Glutamatergic neuron (in vitro differentiated cells): ENCODE measurements at places on chromosomes 6 and 20.

- H3K36me3 ChIP-seq, result no peaks in the 10 kb centered on the region
- no peaks in the 10 kb centered on the region for H3K4me1 ChIP-seq
- no peak overlapping the region for H3K4me3 ChIP-seq
- H3K27me3 ChIP-seq, result no peaks in the 10 kb centered on the region
- no peak for DNase-seq
Measured at GRCh38 chr6:83092756-83093399, 25.4 kb downstream of the DOP1A start.

GRCh38 chr6:26223650-26224546, 136.7 kb downstream of the HFE start:
- H3K27ac ChIP-seq, result no peak overlapping the region
- H3K27me3 ChIP-seq, result no peaks in the 10 kb centered on the region
- H3K4me3 ChIP-seq, result no peak overlapping the region
- H3K36me3 ChIP-seq, result no peaks in the 10 kb centered on the region
- peaks cover 3% of the 10 kb centered on the region for H3K4me1 ChIP-seq
- peak; percentile 62 for DNase-seq

GRCh38 chr6:122620902-122621301, 10.7 kb downstream of the PKIB start:
- H3K27ac ChIP-seq, result no peak overlapping the region
- no peak for DNase-seq
- H3K36me3 ChIP-seq, result no peaks in the 10 kb centered on the region

- H3K4me3 ChIP-seq, result no peak overlapping the region
- no peaks in the 10 kb centered on the region for H3K4me1 ChIP-seq
- H3K36me3 ChIP-seq, result no peaks in the 10 kb centered on the region
- DNase-seq, result no peak
- no peaks in the 10 kb centered on the region for H3K27me3 ChIP-seq
Measured at GRCh38 chr6:87287251-87287650, 35.1 kb upstream of the SMIM8 start.

DNA sequence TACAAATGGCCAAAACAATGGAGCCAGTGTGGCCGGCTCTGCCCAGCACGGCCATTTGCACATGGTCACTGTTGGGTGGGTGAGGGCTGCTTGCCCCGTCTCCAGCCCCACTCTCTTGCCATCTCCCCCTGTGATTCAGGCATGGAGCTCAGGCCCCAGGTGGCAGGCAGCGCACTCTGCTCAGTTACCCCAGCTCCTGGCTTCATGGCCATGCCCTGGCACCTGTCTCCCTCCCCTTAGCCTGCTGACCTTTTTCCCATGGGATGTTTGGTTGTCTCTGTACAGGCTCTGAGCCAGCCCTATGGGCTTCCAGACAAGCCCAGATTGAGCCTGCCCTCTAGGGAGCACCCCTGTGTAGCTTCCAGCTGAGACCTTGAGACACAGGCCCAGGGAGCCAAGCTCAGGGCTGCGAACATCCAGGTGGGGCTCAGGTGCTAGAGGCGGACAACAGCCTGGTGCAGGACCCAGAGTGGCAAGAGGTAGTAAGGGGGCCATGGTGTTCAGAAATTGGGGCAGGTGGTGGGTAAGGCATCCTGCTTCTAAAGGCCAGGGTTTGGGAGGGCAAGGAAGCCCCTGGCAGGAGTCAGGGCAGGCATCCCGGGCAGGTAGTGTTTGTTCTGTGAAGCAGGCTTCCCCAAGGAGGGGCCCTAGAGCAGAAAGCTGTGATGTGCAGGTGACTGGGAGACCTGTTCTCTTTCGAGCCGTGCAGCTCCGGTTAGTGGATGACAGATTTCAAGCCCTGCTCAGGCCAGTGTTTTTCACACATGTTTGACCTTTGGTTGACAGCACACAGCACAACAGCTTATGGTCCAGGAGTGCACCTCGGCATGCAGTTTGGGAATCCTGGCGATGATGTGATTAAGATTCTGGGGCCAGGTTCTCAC, 17.7 kb downstream of the SYNJ2 start:
- no peak overlapping the region for H3K27ac ChIP-seq
- peaks cover 15% of the 10 kb centered on the region for H3K36me3 ChIP-seq
- peaks cover 26% of the 10 kb centered on the region for H3K27me3 ChIP-seq
- H3K4me3 ChIP-seq, result no peak overlapping the region
- DNase-seq, result no peak

DNA sequence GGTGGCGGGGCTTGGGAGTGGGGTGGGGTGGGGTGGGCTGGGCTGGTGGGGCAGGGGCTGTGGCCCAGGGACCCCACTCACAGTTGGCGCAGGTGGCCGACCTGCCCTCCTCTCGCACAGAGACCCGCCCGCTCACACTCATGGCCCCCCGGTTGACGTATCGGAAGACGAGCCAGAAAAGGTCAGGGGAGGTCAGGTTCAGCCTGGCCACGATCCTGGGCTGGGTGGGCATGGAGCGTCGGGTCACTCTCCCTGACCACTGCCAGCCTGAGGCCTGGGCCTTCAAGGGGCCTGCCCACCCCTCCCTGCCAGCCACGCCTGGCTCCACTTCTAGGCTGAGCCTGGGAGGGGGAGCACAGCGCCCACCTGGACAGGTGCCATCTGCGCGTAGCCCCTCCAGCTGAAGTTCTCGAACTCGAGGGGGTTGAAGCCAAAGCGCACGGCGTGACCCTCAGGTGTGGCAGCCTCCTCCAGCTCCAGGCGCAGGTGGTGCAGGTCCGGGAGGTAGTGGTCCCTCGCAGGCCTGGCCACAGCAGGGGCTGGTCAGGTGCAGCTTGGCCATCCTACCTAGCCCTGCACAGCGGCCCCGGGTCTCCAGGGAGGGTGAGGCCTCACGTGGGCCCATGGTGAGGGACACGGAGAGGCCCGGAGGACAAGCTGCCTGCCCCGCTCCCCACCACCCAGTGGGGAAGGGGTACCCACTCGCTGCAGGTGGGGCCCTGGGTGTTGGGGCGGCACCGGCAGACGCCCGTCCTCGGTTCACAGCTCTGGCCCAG, 31.2 kb downstream of the ADRM1 start:
- H3K4me1 ChIP-seq, result no peaks in the 10 kb centered on the region
- no peak for DNase-seq
- H3K36me3 ChIP-seq, result no peaks in the 10 kb centered on the region
- H3K27me3 ChIP-seq, result peaks cover 4% of the 10 kb centered on the region

DNA sequence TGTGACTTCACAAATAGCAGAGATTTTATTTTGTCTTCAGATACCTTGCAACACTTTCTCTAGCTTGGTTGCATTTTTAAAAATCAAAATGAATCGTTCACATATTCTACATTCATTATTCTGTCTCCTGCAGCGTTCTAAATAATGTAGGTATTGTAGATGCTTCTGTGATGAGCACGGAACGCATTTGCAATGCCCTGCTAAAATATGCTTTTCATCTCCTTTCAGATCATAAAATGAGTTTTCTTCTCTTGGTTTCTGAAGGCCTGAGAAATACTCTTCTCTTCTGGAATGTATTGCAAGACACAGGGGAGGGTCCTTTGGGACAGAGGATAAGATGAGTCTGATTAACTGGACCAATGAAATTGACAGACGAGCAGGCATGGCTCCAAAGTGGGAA, 390.7 kb downstream of the PREX1 start:
- H3K4me1 ChIP-seq, result no peaks in the 10 kb centered on the region
- no peak overlapping the region for H3K27ac ChIP-seq
- peaks cover 3% of the 10 kb centered on the region for H3K27me3 ChIP-seq

- no peak for DNase-seq
- H3K27ac ChIP-seq, result no peak overlapping the region
- no peaks in the 10 kb centered on the region for H3K4me1 ChIP-seq
- no peak overlapping the region for H3K4me3 ChIP-seq
Measured at GRCh38 chr6:85096976-85097375, 332.6 kb upstream of the TBX18 start.

GRCh38 chr20:25685276-25686080, 11.2 kb downstream of the ZNF337 start:
- H3K36me3 ChIP-seq, result peaks cover 14% of the 10 kb centered on the region
- no peak overlapping the region for H3K27ac ChIP-seq
- no peak for DNase-seq
- peaks cover 2% of the 10 kb centered on the region for H3K27me3 ChIP-seq
- peak overlapping the region; percentile 48 for H3K4me3 ChIP-seq

GRCh38 chr6:168704678-168705077, 263.7 kb downstream of the SMOC2 start:
- H3K27ac ChIP-seq, result no peak overlapping the region
- H3K4me1 ChIP-seq, result no peaks in the 10 kb centered on the region
- H3K36me3 ChIP-seq, result no peaks in the 10 kb centered on the region
- H3K27me3 ChIP-seq, result peaks cover 3% of the 10 kb centered on the region
- DNase-seq, result no peak

DNA sequence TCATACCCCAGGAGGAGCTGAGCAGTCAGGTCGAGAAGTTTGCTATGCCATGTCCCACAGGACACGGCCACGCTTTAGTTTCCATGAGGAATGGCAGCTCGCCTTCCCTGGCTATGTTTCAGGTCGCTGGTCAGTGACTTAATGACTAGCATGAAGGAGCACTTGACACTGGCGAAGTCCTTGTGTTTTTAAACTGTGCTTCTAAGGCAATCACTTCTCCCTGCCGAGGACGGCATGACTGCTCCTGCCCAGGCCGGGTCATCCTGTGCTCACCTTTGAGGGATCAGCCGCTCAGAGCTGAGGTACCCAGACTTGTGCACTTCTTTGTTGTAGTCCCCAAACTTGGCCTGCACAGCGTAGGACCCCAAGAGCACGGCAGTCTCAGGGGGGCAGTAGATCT, 34.1 kb downstream of the EZR start:
- no peak for DNase-seq
- H3K27ac ChIP-seq, result no peak overlapping the region
- H3K27me3 ChIP-seq, result peaks cover 12% of the 10 kb centered on the region
- peaks cover 35% of the 10 kb centered on the region for H3K4me1 ChIP-seq
- no peak overlapping the region for H3K4me3 ChIP-seq
- H3K36me3 ChIP-seq, result no peaks in the 10 kb centered on the region

- no peaks in the 10 kb centered on the region for H3K36me3 ChIP-seq
- peak overlapping the region; percentile 100 for H3K27ac ChIP-seq
- H3K4me1 ChIP-seq, result peaks cover 49% of the 10 kb centered on the region
- H3K4me3 ChIP-seq, result peak overlapping the region; percentile 78
- H3K27me3 ChIP-seq, result peaks cover 10% of the 10 kb centered on the region
- peak; percentile 50 for DNase-seq
Measured at GRCh38 chr6:35491558-35492257, 5.2 kb downstream of the TEAD3 start.

GRCh38 chr20:38825901-38826625, 20.6 kb downstream of the PPP1R16B start:
- peaks cover 3% of the 10 kb centered on the region for H3K4me1 ChIP-seq
- H3K36me3 ChIP-seq, result no peaks in the 10 kb centered on the region
- peaks cover 4% of the 10 kb centered on the region for H3K27me3 ChIP-seq

GRCh38 chr6:165985806-165986299, 181.8 kb downstream of the TBXT start:
- no peak overlapping the region for H3K4me3 ChIP-seq
- no peak for DNase-seq
- peaks cover 29% of the 10 kb centered on the region for H3K27me3 ChIP-seq
- H3K4me1 ChIP-seq, result peaks cover 15% of the 10 kb centered on the region

DNA sequence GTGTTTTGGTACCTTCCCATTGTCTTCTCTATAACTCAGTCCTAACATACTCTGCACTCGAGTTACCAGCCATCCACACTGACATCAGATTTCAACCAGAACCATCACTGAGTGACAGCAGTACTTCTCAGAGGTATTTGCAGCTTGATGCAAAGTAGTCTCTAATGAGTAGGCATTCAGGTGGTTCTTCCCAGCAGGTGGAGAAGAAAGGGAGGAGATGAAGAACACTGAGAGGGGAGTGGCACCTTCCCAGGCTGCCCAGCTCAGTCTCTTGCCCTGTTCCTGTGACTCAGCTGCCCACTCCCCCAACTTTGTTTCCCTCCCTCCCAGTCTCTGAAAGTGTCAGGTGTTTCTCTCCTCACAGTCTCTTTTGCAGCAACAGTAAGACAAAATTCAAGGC, 38.7 kb upstream of the SMIM28 start:
- no peak overlapping the region for H3K4me3 ChIP-seq
- no peak overlapping the region for H3K27ac ChIP-seq
- no peaks in the 10 kb centered on the region for H3K4me1 ChIP-seq

- no peaks in the 10 kb centered on the region for H3K27me3 ChIP-seq
- peaks cover 42% of the 10 kb centered on the region for H3K4me1 ChIP-seq
- no peak for DNase-seq
- H3K4me3 ChIP-seq, result no peak overlapping the region
- H3K27ac ChIP-seq, result no peak overlapping the region
Measured at GRCh38 chr6:22251348-22251747, 45.5 kb downstream of the PRL start.

DNA sequence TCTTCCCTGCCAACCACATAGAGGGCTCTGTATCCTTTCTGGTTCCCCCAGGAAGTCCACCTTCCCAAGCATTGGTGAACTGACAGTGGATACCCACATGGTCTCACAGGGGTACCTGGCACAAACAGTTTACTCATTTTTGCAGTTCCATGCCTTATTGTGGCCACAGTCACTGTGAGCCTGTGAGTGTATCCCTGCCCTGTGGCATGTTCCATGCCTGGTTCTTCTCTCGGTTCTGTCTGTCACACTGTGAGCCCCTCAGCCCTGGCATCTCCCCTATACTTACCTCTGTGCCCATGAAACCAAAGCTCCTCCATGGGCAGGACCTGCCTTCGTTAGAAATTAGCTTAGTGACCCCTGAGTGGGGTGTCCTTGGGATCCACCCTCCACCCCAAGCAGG, 107.8 kb downstream of the TOX2 start:
- DNase-seq, result no peak
- H3K4me1 ChIP-seq, result peaks cover 2% of the 10 kb centered on the region
- H3K27me3 ChIP-seq, result peaks cover 10% of the 10 kb centered on the region
- H3K4me3 ChIP-seq, result no peak overlapping the region
- no peak overlapping the region for H3K27ac ChIP-seq

DNA sequence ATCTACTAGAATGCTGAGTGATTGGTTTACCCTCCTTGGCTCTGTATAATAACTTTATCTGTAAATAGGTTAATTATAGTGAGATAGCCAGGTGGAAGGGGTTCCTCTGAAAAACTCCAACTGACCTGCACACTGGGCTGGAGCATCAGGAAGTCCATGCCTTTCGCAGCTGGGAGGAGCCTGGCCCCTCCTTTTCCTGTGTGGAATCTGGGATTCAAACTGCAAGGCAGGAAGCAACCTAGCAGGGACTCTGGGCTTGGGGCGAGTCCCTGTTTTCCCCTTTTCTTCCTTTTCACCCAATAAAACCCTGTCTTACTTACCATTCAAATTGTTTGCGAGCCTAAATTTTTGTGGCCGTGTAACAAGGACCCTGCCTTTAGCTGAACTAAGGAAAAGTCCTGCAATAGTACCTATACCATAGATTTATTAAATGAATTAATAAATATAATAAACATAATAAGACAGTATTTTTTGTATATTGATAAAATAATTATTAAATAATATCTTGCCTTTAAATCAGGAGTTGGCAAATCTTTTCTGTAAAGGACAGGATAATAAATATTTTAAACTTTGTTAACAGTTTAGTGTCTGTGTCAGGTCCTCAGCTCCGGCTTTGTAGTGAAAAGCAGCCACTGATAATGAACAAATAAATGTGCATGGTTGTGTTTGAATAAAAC, 406.2 kb upstream of the MMS22L start:
- no peaks in the 10 kb centered on the region for H3K27me3 ChIP-seq
- H3K4me3 ChIP-seq, result no peak overlapping the region
- H3K36me3 ChIP-seq, result no peaks in the 10 kb centered on the region
- H3K27ac ChIP-seq, result no peak overlapping the region
- no peaks in the 10 kb centered on the region for H3K4me1 ChIP-seq
- no peak for DNase-seq

- no peak for DNase-seq
- no peak overlapping the region for H3K4me3 ChIP-seq
- H3K36me3 ChIP-seq, result no peaks in the 10 kb centered on the region
Measured at GRCh38 chr6:41277605-41278004, 8.9 kb downstream of the TREM1 start.
